Activated naive CD8-positive, alpha-beta T cell treated with anti-CD3 and anti-CD28 coated beads for 36 hours (primary cell): ENCODE measurements at places on chromosomes 1 and 21.

DNA sequence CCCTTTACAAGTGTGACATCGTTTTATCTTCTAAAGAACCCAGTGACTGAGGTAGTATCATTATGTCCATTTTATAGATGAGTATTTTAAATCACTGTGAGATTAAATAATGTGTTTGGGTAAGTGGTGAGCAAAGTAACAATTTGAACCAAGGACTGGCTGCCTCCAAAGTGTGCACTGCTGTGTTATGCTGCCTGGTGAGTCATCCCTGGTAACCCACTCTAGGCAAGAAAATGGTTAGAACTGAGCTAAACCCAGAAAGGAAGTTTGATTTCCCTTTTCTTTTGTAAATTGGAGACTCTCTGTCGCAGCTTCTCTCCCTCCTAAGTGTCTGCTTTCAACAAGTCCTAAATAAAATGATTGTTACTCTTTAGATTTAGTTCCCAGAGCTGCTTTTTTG lies 342.8 kb upstream of the KAZN start:
- no peak overlapping the region for H3K27ac ChIP-seq
- no peaks in the 10 kb centered on the region for H3K36me3 ChIP-seq
- H3K27me3 ChIP-seq = no peaks in the 10 kb centered on the region
- no peak for DNase-seq
- no peaks in the 10 kb centered on the region for H3K4me1 ChIP-seq

DNA sequence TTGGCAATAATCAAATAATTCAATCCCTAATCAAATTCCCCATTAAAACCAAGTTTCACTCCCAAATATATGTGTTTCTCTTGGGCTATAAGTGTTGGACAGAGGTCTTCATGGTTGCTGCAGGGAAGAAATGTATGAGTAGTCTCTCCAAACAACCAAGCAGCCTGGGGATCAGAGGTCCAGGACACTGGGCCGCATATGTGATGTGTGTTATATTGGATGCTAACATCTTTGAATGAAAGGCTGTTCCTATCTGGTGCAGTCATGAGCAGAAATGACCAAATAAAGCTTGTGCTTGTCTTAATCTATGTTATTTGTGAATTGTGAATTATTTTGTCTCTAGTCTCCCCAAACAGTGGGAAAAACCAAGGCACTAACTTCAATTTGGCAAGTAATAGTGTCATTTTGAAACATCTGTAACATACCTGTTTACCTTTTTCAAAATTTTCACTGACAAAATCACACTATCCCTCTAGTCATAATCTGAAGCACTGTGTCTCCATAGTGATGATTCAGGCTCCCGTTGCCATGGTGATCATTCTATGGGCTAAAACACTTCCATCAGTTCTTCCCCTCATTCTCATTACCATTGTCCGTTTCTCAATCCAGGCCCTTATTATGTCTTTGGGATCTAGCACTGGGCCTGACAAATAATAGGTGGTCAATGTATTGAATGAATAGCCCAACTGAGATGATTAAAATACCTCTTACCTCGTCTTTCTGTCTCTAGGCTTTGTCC lies 12.5 kb upstream of the TADA1 start:
- no peak overlapping the region for H3K4me3 ChIP-seq
- H3K27ac ChIP-seq = no peak overlapping the region
- H3K36me3 ChIP-seq = no peaks in the 10 kb centered on the region
- DNase-seq = no peak
- H3K27me3 ChIP-seq = peaks cover 28% of the 10 kb centered on the region

- DNase-seq = no peak
- H3K27me3 ChIP-seq = no peaks in the 10 kb centered on the region
Measured at GRCh38 chr1:92210701-92211100, 7.0 kb upstream of the C1orf146 start.

- H3K36me3 ChIP-seq = no peaks in the 10 kb centered on the region
- H3K4me3 ChIP-seq = no peak overlapping the region
- no peaks in the 10 kb centered on the region for H3K27me3 ChIP-seq
- no peak for DNase-seq
- peaks cover 5% of the 10 kb centered on the region for H3K4me1 ChIP-seq
Measured at GRCh38 chr1:83548311-83548710, 450.6 kb downstream of the TTLL7 start.

GRCh38 chr1:16420424-16421118 lies 16.7 kb downstream of the SPATA21 start:
- H3K4me3 ChIP-seq = peak overlapping the region; percentile 26
- peaks cover 5% of the 10 kb centered on the region for H3K36me3 ChIP-seq
- H3K4me1 ChIP-seq = peaks cover 31% of the 10 kb centered on the region
- H3K27me3 ChIP-seq = no peaks in the 10 kb centered on the region
- peak; percentile 76 for DNase-seq

DNA sequence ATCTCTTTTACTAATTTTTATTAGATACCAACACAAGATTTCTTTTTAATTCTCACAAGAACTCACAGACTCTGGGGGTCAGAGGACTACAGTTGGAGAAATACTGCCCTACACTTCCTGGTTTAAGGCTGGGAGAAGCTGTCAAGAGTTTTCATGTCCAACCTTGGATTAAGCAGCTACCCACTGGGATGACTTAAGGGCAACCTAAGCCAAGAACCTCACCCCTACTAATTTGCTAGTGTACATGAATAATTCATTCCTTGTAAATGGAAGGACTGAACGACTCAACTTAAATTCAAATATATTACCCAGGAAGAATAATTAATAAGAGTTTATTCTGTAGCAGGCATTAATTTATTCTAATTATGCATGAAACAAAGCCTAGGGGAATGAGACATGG lies 182.3 kb upstream of the C1orf105 start:
- no peaks in the 10 kb centered on the region for H3K27me3 ChIP-seq
- H3K27ac ChIP-seq = no peak overlapping the region
- H3K36me3 ChIP-seq = no peaks in the 10 kb centered on the region

DNA sequence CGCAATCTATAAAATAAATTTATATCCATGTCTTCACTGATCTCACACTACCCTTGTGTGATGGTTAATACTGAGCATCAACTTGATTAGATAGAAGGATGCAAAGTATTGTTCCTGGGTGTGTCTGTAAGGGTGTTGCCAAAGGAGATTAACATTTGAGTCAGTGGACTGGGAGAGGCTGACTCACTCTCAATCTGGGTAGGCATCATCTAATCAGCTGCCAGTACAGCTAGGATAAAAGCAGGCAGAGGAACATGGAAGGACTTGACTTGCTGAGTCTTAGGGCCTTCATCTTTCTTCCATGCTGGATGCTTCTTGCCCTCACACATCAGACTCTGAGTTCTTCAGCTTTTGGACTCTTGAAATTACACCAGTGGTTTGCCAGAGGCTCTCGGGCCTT lies 615.4 kb downstream of the AGBL4 start:
- H3K4me3 ChIP-seq = no peak overlapping the region
- H3K27me3 ChIP-seq = peaks cover 16% of the 10 kb centered on the region
- H3K36me3 ChIP-seq = no peaks in the 10 kb centered on the region
- H3K27ac ChIP-seq = no peak overlapping the region
- DNase-seq = no peak

- no peak for DNase-seq
- H3K4me1 ChIP-seq = no peaks in the 10 kb centered on the region
- no peak overlapping the region for H3K4me3 ChIP-seq
- H3K36me3 ChIP-seq = no peaks in the 10 kb centered on the region
- H3K27me3 ChIP-seq = peaks cover 6% of the 10 kb centered on the region
Measured at GRCh38 chr1:226511296-226511695, 37.3 kb upstream of the STUM start.
